ENCODE measurements at places on chromosomes 11 and 22. TPM values are rescaled to one million over a fixed set of nuclear protein-coding genes. Genes with fewer than 3 reads are reported as not detected.

GRCh38 chr11:80937842-80938241 is 1497.0 kb upstream of the TENM4 start:
- H3K4me1 ChIP-seq: no peaks in the 10 kb centered on the region
- H3K27me3 ChIP-seq: no peaks in the 10 kb centered on the region
- H3K4me3 ChIP-seq: no peak overlapping the region

- H3K27ac ChIP-seq: no peak overlapping the region
- no peaks in the 10 kb centered on the region for H3K36me3 ChIP-seq
- H3K4me3 ChIP-seq: no peak overlapping the region
- DNase-seq: no peak
- H3K27me3 ChIP-seq: peaks cover under 1% of the 10 kb centered on the region
Observed at GRCh38 chr11:129314371-129314770, 61.3 kb upstream of the BARX2 start.

ZFTA gene
- total RNA-seq: 7.0 TPM

- no peak overlapping the region for H3K4me3 ChIP-seq
- H3K4me1 ChIP-seq: peaks cover 22% of the 10 kb centered on the region
- H3K27me3 ChIP-seq: peaks cover 63% of the 10 kb centered on the region
- DNase-seq: no peak
- H3K36me3 ChIP-seq: no peaks in the 10 kb centered on the region
Observed at GRCh38 chr22:28903729-28904128, 20.4 kb downstream of the ZNRF3 start.

GRCh38 chr22:37965940-37966664 is 12.6 kb downstream of the POLR2F start:
- no peak overlapping the region for H3K27ac ChIP-seq
- no peak overlapping the region for H3K4me3 ChIP-seq
- no peaks in the 10 kb centered on the region for H3K4me1 ChIP-seq
- no peak for DNase-seq
- H3K36me3 ChIP-seq: peaks cover 40% of the 10 kb centered on the region
- no peaks in the 10 kb centered on the region for H3K27me3 ChIP-seq

DNA sequence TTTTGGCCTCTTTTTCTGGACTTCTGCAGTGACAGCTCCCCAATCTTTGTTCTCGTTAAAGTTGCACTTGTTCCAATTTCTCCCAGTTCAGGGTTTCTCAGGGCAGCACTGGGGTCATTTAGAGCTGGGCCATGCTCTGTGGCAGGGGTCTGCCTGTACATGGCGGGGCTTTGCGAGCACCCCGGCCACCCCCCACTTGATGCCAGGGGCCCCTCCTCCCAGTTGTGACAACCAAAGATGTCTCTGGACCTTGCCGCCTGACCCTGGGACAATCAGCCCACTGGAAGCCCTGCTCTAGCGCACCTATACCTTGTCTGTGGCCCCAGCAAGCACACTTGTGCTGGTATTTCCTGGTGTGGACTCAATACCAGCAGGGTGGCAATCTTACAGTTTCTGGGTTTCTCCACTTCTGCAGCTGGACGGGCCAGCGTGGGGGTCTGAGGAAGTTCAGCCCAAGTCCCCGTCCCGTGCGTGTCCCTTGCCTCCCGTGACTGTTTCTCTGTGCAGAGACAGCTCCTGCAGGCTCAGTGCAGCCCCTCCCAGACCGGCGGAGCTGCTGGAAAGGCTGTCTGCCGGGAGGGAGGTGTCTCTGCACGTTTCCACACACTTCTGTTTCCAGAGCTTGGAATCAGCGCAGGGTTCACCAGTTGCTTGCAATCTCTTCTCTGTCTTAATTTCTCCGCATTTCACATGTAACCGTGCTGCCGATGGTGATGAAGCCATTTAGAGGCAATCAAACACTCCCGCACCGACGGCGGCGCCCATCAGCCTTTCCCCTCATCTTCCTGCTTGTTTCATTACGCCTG is 1328.9 kb downstream of the BRD1 start:
- no peak for DNase-seq
- no peaks in the 10 kb centered on the region for H3K27me3 ChIP-seq
- H3K27ac ChIP-seq: no peak overlapping the region
- H3K4me3 ChIP-seq: no peak overlapping the region
- no peaks in the 10 kb centered on the region for H3K4me1 ChIP-seq

- DNase-seq: no peak
- peaks cover 58% of the 10 kb centered on the region for H3K27me3 ChIP-seq
Observed at GRCh38 chr11:116579857-116580727, 192.7 kb downstream of the BUD13 start.
